ENCODE measurements at places on chromosomes 12 and 14.
A peak's percentile ranks its signal among the peaks of the same experiment; 100 is the strongest.

DNA sequence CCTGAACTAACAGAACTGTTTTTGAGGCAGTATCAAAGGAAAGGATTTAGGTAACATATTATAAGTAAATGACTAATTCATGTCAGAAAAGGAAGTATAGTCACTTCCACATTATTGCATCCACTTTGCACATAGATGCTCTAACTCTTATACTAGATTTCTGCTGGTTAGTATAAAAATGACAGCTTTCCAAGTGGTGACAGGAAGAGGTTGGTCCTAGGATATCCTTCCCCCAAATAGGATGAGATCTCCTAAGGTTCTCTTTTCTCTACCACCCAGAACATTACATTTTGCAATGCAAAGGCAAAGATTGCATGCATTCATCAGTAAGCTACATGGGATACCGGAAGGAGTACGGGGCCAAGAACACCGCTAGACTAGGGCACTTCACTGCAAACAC, 15.2 kb downstream of the DAD1 start:
- no peak for DNase-seq

DNA sequence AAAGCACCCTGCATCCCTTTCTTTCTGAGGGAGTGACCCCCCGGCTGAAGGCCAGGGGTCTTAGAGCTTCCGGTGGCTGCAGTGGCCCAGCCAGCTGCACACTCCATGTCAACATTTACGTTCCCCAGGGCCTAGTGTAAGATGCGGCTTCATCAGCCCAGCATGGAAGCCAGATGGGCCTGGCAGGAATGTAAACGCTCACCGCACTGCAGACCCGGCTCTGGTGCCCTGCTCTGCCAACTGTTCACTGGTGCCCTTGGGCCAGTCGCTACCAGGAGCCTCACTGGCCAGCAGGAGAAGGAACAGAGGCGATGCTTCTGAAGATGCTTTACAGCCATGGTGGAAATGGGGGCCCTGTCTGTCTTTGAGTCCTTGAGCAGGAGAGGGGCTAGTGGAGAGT, 8.6 kb upstream of the TMEM119 start:
- DNase-seq = no peak

- DNase-seq = no peak
These were observed 40.2 kb upstream of the OTOGL start for GRCh38 chr12:80059102-80059501.

DNA sequence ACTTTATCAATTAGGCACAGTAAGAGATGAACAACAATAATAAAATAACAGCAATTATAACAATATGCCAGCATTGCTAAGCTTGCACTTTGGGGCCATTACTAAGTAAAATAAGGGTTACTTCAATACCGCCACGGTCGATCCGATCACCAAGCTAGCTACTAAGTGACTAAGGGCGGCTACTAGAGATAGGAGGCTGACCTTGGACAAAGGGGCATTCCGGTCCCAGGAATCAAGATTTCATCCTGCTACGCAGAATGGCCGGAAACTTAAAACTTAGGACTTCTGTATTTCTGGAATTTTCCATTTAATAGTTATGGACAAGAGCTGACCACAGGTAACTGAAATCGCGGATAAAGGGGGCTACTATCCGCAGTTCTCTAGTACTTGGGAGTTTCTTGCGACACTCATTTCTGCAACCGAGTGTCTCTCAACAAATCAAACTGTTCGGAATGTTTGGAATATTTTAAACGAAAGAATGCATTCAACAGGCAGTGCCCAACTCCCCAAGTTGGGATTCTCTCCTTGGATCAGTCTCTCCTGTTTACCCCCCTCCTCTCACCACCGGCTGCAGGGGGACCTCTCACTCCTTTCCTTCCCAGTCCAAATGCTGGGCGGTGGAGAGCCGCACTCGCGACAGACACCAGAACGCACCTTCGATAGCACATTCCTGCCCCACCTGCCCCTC, 650 bp downstream of the HEBP1 start:
- peak; percentile 37 for DNase-seq

GRCh38 chr14:103195828-103196615, 72.8 kb downstream of the TNFAIP2 start:
- DNase-seq = no peak

GRCh38 chr12:79191391-79191790, 326.8 kb downstream of the SYT1 start:
- DNase-seq = no peak

GRCh38 chr14:22668863-22669262, 24.7 kb upstream of the OR6J1 start:
- no peak for DNase-seq

GRCh38 chr14:22476887-22477286, 112.1 kb downstream of the DAD1 start:
- DNase-seq = no peak

DNA sequence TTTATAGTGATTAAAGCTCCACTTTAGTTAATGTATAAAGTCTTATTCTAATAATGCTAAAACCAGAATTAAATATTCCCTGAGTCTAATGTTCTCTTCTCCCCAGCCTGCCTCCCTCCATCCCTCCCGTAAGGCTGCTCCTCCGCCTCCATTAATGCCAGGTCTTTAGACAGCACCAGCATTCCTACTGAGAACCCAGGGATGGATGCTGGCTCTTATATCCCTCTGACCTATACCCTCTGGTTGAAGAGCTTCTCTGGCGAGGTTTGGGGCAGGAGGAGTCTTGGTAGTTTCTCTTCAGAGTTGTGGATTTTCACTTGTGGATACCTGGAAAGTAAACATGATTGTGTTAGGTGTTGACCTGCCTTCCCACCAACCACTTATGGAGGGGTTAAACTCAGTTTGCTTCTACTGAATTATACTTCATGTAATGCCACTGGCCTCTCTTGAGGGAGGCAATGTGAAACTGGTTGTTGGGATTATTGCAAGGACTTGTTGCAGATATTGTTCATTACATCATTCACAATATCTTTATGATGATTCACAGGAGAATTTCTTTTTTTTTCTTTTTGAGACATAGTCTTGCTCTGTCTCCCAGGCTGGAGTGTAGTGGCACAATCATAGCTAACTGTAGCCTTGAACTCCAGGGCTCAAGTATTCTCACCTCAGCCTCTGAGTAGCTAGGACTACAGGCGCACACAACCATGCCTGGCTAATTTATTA, 11.1 kb upstream of the SMAGP start:
- peak; percentile 77 for DNase-seq

DNA sequence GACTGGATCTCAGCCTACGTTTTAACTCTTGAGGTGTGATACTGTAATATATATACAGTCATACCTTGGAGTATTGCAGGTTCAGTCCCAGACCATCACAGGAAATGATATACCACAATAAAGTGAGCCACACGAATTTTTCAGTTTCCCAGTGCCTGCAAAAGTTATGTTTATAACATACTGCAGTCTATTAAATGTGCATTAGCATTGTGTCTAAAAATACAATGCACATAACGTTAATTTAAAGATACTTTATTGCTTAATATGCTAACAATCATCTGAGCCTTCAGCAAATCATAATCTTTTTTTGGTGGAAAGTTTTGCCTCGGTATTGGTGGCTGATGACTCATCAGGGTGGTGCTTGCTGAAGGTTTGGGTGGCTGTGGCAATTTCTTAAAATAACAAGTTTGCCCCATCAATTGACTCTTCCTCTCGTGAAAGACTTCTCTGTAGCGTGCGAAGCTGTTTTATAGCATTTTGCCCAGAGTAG, 18.9 kb downstream of the PYROXD1 start:
- peak; percentile 9 for DNase-seq

- DNase-seq = peak; percentile 31
These were observed 229.2 kb downstream of the NRXN3 start for GRCh38 chr14:78399316-78399889.

- DNase-seq = peak; percentile 28
These were observed 5.0 kb downstream of the GAPDH start for GRCh38 chr12:6539314-6539682.

- peak; percentile 44 for DNase-seq
These were observed 15.1 kb upstream of the NEK9 start for GRCh38 chr14:75141967-75142366.

- no peak for DNase-seq
These were observed 60.8 kb downstream of the NDUFA12 start for GRCh38 chr12:94942663-94943062.

DNA sequence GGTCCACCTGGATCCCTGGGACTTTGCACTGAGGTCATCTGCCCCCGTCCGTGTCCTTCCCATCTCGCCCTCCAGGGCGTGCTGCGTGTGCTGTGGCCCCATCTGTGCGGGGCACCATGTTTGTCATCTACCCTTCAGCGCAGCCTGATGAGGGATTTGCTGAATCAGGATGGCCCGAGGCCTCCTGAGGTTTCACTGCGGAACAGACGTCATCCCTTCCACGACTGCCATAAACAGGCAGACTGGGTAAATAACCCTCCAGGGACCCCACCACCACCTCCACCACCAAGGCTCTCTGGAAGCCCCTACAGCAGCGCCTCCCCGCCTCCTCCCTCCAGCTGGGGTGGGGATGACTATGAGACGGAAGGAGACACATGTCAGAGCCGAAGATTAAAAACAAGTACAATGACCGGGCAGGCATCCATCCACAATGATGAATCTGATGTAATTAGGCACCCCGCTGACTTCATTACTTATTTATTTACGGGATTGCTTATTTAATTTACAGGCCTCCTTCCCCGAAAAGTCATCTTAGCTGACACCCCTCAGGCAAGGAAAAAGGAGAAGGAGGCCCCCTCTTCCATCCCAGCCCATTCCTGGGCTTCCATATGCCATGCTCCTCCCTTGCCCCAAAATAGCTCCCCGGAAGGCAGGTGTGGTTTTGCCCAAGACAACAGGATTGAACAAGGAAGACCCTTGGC, 39.4 kb downstream of the NCOR2 start:
- no peak for DNase-seq

DNA sequence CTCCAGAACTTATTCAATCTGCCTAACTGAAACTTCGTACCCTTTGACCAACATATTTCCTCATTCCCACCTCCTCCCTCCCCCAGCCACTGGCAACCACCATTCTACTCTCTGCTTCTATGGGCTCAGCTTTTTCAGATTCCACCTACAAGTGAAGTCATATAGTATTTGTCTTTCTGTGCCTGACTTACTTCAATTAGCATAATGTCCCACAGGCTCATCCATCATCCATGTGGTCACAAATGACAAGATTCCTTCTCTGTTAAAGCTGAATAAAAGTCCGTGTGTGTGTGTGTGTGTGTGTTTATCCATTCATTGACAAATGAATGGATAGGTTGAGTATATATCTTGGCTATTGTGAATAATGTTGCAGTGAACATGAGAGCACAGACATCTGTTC, 1.3 kb upstream of the C14orf39 start:
- no peak for DNase-seq

GRCh38 chr14:21384494-21384851, 654 bp upstream of the SUPT16H start:
- no peak for DNase-seq

DNA sequence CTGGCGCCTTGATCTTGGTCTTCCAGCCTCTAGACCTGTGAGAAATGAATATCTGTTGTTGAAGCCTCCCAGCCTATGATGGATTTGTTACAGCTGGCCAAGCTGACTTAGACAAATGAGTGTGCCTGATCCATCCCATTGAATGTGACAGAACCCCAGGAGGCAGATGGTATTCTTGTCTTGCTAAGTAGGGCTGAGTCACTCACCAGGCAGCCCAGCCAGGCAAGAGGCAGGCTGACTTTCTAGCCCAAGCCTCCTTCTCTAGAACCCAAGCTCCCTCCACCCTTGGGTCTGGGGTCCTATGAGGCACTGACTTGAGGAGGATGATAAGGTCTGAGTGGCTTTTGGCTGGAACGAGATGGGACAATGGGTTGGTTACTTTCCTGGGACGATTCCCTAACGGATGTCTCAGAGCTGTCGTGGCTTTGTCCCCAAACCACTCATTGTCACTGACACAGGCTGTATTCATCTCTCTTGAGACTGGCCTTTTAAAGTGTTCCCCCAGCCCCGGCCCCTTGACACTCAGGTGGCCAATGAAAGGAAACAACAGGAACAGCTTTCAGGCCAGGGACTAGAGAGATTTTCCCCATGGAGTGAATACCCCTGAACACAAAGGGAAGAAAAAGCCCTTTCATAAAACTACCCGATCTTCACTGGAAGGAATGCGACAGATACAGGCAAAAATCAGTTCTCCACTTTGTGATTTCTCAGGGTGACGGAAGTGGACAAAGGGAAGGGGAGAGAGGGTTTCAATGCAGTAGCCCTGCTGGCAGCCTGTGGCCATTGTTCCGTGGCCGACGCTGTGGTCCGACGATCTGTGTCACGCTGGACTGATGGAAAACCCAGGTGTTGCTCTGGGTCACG, 264.2 kb downstream of the AACS start:
- DNase-seq = no peak

DNA sequence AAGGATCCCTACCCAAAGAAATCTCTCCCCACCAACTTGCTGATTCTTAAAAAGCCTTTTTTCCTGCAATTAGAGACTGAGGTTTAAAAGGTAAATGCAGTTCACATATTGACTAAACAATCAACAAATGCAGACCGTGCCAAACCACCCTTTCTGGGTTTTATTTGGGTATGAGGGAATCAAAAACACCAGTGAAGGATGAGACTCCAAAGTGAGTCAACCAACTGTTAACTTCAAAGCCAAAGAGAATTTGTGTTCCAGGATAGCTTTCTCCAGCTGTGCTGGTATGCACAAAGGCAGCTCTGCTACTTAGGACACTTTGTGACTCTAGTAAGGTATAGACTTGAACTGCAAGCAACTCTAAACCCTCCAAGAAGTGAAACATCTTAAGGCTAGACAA, 39.4 kb downstream of the RPS29 start:
- no peak for DNase-seq

GRCh38 chr14:59238216-59238615, 49.7 kb downstream of the DAAM1 start:
- no peak for DNase-seq

DNA sequence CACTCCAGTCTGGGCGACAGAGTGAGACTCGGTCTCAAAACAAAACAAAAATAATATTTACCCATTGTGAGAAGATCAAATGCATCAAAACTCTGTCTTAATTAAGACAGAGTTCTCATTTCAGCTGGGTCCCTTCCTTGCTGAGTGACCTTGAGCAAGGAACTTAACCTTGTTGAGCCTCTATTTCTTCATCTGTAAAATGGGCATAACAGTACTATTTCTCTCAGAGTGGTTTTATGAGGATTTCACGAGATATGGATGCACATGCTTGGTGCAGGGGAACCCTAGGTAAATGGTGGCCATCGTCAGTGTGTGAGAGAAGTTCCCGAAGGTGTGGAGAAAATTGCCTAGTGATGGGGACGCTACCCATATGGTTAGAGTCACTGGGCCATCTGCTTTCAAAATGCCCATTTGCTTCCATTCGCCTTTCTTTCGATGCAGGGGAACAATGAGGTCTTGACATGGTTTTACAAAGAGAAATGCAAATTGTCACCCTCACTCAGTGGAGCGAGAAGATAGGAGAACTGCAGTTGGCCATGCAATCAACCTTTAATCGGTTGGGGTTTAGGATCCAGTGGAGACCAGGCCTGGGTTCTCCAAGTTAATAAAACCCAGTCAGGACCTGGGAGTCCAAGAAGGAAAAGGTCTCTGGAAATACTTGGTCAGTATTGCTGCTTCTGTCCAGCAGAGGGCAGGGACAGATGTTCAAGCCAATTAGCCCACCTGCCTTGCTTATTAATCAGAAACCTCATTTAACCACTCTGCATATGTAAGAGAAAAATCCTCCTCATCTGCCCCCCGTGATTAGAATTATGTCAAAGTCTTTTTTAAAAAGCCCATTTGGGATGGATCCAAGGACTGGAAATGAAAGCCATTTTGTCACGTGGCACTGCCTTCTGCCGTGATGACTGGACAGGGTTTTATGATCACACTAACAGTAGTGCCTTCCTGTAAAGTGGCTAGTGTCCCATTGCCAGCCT, 37.2 kb downstream of the CFAP251 start:
- DNase-seq = peak; percentile 34
